ENCODE measurements at places on chromosomes 11 and 22. TPM values are rescaled to one million over a fixed set of nuclear protein-coding genes. Genes with fewer than 3 reads are reported as not detected.

The LDHAL6A gene
- total RNA-seq = not detected

The PIH1D2 gene
- total RNA-seq = 1.1 TPM

The POU2AF1 gene
- not detected for total RNA-seq

The CWC15 gene
- 32.8 TPM for total RNA-seq

All from A549 treated with Mapracorat at 1 μM for 4 hours (cell line).